ENCODE measurements at places on chromosomes 13 and 19. TPM values are rescaled to one million over a fixed set of nuclear protein-coding genes. Genes with fewer than 3 reads are reported as not detected.

Gene NLRP9
- not detected for total RNA-seq

Gene RASL11A
- total RNA-seq, result 6.3 TPM

Gene RNF126
- 22.9 TPM for total RNA-seq

Gene FCAR
- total RNA-seq, result not detected

Gene POP4
- total RNA-seq, result 64.8 TPM

Gene BCAM
- total RNA-seq, result 25.3 TPM

Gene NALCN
- total RNA-seq, result 16.3 TPM

Gene ANGPTL4
- total RNA-seq, result 32.2 TPM

Gene TINCR
- 0.66 TPM for total RNA-seq

Gene CNOT3
- total RNA-seq, result 14.1 TPM

Gene GFY
- not detected for total RNA-seq

Gene TRPM4
- total RNA-seq, result 27.5 TPM

Gene APC2
- 0.20 TPM for total RNA-seq

Gene LRG1
- total RNA-seq, result not detected

Gene FBN3
- not detected for total RNA-seq

Gene PRR19
- 0.23 TPM for total RNA-seq

Gene ZNF586
- total RNA-seq, result 13.7 TPM

Gene ZNF536
- not detected for total RNA-seq

Gene NPAS1
- total RNA-seq, result 0.79 TPM

Gene LRRC25
- total RNA-seq, result 0.07 TPM

Gene TMEM272
- total RNA-seq, result not detected

Gene USHBP1
- total RNA-seq, result 0.07 TPM

Gene MATK
- total RNA-seq, result not detected

Gene DAZAP1
- 63.6 TPM for total RNA-seq

Gene MEDAG
- total RNA-seq, result 21.9 TPM

Gene DACT3
- 6.8 TPM for total RNA-seq

Gene CEACAM7
- not detected for total RNA-seq

Gene LILRA1
- not detected for total RNA-seq

Gene DIRAS1
- 2.3 TPM for total RNA-seq

Gene ONECUT3
- total RNA-seq, result not detected

Gene CCDC8
- total RNA-seq, result 20.0 TPM

Gene ALOX5AP
- total RNA-seq, result not detected
